ENCODE measurements at places on chromosomes 2 and 18.

GRCh38 chr2:31168291-31168690, 30.1 kb upstream of the GALNT14 start:
- DNase-seq, result peak; percentile 3

DNA sequence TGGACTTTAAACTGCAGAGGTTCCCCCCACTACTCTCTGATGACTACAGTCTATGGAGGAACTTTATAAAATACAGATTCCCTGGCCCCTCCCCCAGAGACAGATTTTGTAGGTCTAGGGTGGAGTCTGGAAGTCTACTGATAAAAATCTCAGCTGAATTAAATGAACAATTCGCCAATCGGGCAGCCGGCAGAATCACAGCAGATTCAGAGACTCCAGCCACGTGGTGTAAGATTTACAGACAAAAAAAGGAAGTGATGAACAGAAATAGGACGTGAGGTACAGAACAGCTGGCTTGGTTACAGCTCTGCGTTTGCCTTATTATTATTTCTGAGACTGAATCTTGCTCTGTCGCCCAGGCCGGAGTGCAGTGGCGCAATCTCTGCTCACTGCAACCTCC, 21.4 kb upstream of the MTA3 start:
- no peak for DNase-seq

GRCh38 chr18:58593938-58594337, 35.0 kb downstream of the ALPK2 start:
- no peak for DNase-seq

DNA sequence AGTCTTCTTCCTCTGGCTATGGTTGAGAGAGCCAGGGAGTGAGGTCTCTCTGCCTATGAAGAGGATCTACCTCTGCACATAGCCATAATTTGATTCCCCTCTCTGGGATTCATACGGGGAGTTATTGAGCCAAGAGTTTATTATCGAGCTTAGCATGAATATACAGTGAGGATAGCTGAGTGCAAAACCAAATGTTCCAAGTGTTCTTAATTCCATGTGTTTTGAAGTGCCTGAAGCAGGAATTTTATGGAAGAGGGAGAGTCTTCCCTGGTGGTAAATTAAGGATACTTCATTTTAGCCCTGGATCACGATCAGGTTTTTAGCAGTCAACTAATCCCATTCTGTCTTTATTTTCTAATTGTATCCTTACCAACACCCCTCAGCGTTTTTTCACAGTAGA, 270.6 kb downstream of the C1D start:
- DNase-seq, result no peak

GRCh38 chr2:223100061-223100511, 48.1 kb downstream of the KCNE4 start:
- DNase-seq, result peak; percentile 83

DNA sequence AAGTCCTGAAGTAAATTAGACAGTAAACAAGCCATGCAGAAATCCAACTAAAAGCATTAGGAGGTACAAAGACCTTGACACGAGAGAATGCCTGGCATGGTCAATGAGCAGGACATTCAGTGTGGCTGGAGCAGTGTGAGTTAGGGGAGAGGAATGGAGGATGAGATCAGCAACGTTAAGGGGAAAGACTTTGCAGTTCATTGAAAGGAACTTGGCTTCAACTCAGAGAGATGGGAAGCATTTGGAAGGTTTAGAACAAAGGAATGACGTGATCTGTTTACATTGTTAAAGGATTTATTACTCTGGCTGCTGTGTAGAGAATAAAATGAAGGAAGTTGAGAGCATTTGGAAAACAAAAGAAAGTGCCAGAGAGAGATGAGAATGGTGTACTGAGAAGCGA, 621.3 kb downstream of the XIRP2 start:
- peak; percentile 71 for DNase-seq

GRCh38 chr2:121887513-121888188, 132.2 kb downstream of the TSN start:
- DNase-seq, result no peak

- no peak for DNase-seq
Observed at GRCh38 chr2:9258953-9259399, 52.4 kb downstream of the ASAP2 start.

GRCh38 chr2:24620936-24621335, 129.9 kb downstream of the NCOA1 start:
- DNase-seq, result peak; percentile 4

DNA sequence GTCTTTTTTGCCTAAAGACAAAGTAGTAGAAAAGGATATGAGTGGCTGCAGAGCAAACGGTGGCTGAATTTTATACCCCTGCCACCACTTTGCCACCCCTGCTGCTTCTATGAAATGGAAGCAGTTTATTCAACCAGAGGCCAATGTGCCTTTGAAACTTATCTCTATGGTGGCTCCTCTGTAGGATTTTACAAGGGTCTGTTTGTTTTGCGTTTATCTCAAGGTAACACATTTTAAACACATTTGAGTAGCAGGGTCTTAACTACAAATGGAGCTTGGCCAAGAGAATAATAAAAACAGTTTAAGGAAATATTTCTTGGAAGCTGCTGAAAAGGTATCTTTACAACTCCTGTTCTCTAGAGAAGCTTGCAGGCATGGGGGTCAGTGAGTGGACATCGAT, 6.1 kb downstream of the ALLC start:
- DNase-seq, result no peak

DNA sequence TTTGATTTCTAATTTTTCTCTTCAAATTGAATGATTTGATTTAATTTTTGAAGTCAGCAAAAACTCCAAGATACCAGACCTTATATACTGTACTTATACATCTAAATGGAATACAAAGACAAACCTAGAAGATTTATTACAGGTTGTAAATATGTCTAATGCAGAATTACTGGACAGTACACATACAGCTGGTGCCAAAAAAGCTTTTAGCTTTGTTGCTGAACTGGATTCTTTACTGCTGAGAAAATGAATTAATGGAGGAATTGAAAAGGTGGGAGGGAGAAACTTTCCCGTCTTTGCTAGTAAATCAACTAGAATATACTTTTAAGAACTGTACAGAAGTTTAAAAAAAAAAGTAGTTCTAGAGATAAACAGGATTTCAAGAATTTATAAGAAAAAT, 17.5 kb downstream of the C1D start:
- no peak for DNase-seq

DNA sequence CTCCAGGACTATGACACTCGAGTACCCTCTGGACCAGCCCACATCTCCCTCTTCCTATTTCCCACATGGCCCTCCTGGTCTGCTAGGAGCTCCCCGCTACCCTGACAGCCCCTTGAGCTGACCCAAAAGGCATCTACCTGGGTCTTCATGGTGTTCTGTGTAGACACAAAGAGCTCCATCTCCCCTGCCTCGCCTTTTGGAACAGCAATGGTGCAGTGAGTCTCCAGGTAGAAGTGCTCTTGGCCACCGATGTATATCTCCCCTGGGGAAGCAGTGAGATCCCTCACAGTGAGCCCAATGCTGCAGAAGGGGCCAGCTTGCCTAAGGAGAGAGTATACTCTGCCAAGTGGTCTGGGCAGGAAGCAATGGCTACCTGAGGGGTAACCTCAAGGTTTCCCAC, 47.8 kb downstream of the XDH start:
- DNase-seq, result no peak

DNA sequence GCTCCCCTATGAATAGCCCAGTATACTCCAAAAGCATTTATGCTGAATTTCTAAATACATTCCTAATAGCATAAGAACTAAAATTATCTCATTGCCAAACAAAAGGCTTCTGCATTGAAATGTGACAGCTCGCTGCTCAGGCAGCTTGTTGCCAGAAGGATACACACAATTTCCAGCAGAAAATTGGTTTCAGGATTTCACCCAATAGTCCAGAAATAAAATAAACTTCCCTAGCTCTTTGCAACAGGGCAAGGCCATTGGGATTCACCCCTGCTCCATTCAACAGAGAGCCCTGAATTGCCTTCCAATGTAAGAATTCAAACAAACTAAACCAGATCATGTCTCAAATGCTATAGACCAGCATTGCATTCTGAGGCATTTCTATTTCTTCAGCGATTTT, 70.7 kb downstream of the RBM43 start:
- no peak for DNase-seq

- no peak for DNase-seq
Observed at GRCh38 chr2:72273384-72273783, 125.7 kb upstream of the CYP26B1 start.

DNA sequence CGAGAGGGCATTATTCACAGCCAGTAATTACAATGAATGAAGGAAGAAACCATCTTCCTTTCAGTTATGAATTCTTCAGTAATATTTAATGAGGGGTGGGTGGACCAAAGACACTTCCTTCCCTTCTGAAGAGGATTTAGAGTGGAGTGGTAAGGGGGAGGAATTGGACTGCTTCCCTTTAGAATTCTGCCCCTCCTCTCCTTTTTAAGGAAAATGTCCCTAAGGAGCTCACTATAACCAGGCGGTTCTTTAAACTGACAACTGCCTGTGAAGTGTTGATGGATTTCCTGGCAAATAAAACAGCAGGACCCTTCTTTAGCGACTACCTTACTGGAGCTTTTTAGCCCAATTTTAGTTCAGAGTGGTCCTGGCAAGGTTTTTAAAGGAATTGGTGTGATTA, 86.4 kb downstream of the LIMS1 start:
- DNase-seq, result no peak

DNA sequence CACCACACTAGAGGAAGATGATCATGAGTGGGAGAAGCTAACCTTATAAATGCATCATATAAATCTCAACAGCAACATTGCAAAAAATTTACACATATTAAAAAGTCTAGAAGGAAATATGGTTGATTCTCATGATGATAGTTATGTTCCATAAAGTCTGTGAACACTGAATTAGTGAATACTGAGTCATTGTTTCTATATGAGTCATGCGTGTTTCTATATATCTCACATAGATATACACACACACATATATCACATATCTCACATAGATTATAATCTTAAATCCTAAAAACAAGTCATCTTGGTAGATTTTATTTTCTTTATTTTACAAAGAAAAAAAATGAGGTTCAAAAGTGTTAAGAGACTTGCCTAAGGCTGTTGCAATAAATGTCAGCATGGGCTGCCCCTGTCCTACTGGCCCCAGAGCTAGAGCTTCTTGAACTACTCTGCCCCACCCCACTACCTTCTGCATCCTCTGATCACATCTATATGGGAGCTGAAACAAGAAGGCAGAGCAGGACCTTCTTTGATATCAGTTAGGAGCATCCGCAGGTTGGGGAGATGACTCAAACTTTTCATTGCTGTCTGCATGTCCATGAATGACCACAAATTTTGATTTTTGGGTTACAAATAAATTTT, 81.8 kb upstream of the ADAM23 start:
- no peak for DNase-seq

DNA sequence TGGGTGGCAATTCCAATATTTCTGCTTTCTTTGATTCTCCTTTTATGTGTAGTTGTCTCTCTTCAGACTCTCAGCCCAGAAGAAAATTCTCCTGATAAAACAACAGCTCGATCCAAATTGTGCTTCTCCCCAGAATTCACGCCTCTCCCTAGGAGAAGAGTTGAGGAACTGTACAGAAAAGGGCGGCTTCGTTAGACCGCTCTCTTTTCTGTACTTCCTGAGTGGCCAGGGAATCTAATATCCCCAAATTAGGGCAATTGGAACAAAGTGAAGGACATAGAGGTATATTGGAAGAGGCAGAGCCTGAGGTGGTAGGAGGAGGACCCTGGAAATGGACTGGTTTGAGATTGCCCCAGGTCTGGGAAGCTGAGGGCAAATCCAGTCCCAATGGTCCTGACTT, 5.6 kb downstream of the ADCYAP1 start:
- DNase-seq, result no peak

DNA sequence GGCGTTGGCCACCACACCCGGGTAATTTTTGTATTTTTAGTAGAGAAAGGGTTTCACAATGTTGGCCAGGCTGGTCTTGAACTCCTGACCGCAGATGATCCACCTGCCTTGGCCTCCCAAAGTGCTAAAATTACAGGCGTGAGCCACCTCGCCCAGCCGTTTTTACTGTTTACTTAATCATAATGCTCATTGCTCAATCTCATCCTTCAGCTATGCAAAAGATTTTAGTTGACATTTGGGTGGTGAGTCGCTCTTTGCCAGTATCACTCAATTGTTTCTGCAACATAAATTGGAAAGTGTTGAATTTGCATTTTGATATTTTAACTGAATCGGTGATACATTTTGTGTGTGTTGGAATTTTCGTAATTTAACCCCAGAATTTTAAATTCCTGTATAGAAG, 7.8 kb upstream of the ZNF532 start:
- DNase-seq, result peak; percentile 76

GRCh38 chr18:34528177-34528576, 181.9 kb upstream of the DTNA start:
- no peak for DNase-seq

- no peak for DNase-seq
Observed at GRCh38 chr2:240524963-240525718, 32.6 kb downstream of the ANKMY1 start.

- DNase-seq, result no peak
Observed at GRCh38 chr2:98565286-98565860, 42.9 kb downstream of the COA5 start.

- peak; percentile 98 for DNase-seq
Observed at GRCh38 chr18:41940506-41941215, 14.4 kb upstream of the PIK3C3 start.

- DNase-seq, result no peak
Observed at GRCh38 chr2:215888680-215889079, 124.7 kb downstream of the MREG start.

GRCh38 chr18:13577091-13577697, 149.2 kb downstream of the FAM210A start:
- DNase-seq, result peak; percentile 35

- peak; percentile 5 for DNase-seq
Observed at GRCh38 chr2:127454595-127455565, 36.7 kb downstream of the PROC start.

DNA sequence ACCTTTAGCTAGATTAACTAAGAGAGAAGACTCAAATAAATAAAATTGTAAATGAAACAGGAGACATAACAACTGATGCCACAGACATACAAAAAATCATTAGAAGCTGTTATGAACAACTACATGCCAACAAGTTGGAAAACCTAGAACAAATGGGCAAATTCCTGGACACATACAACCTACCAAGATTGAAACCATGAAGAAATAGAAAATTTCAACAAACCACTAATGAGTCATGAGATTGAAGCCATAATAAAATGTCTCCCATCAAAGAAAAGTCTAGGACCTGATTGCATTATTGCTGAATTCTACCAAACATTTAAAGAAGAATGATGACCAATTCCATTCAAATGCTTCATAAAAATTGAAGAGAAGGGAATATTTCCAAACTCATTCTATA, 54.3 kb downstream of the ST3GAL5 start:
- peak; percentile 10 for DNase-seq

- no peak for DNase-seq
Observed at GRCh38 chr2:85181134-85181631, 48.0 kb downstream of the TCF7L1 start.

All from iris pigment epithelial cell (primary cell).